ENCODE measurements at places on chromosomes 12 and 14.

DNA sequence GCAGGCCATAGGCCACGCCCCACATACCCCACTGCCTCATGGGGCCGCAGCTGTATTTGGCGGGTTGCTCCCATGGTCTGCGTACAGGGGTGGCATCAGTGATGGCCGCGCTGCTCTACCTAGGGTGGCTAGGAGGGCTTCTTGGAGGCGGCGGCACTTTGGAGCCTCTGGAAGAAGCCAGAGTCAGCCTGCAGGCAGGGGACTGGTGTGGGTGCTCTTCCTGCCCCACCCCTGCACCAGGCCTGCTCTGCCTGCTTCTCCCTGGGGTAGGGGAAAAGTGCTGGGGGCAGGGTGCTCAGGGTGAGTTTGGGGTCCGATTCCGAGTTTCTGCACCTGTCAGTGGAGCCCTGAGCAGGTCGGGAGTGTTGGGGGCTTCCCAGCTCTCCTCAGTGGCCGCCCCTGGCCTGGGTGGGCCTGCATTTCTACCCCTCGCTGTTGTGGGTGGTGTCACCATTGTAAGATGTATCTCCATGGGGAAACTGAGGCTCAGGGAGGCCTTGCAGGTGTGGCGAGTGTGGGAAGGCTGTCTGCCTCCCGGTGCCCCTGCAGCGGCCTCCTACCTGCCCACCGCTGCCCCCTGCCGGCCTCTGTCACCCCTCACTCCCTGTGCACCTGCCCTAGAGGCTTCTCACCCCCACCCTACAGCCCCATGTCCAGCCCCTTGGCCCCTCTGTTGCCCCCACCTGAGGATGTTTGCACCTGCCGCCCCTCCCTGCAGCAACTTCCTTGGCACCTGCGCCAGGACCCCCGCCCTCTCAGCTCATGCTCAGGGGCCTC lies 5.5 kb downstream of the CEP170B start:
- DNase-seq, result no peak

DNA sequence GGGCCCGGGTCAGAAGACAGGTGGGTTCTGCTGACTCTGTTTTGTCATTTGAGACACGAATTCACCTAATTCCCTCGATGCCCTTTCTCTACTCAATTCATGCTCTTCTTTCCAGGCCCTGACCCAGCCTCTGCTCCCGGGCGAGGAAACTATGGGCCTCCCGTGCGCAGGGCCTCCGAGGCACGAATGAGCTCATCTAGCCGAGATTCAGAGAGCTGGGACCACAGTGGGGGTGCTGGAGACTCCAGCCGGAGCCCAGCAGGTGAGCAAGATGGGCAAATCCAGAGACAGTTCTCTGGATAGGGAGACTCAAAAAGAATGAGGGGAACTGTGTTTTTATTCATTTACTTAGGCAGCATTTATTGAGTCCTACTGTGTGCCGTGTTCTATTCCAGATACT lies 37.0 kb upstream of the OAS1 start:
- no peak for DNase-seq

DNA sequence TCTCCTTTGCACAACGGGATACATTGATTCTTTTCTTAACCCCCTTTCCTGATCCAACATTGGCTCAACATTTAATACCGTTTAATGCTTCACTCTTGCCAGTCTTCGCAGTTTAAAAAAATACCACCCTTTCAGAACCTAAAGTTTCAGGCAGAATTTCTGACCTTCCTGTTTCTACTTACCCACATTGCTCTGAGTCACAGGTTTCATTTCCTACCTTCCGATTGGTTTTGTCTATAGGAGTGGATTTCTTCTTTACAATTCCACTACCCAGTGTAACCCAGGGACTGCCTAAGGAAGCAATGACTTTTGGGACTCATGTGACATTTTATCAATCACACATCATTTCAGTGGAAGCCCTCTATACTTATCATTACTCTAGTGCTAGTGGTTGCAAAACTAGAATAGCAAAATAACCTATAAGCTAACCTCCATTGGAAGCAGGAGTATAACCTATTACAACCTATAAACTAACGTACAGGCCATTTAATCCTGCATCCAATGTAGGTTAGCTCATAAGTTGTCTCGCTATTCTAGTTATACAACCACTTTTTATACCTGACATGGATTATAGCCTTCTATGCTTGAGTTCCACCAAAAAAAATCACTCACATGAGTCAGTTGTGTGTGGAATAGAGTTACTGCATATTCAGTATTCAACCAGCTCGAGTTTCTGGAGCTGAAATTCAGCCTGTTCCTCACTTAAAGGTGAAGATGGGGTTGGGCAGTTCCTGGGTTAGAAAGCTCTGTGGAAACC lies 64.9 kb upstream of the KITLG start:
- no peak for DNase-seq

GRCh38 chr12:64825143-64826021 lies 935 bp downstream of the TBC1D30 start:
- no peak for DNase-seq

- DNase-seq, result no peak
These were observed 14.2 kb upstream of the PPP1R1A start for GRCh38 chr12:54602661-54603060.

DNA sequence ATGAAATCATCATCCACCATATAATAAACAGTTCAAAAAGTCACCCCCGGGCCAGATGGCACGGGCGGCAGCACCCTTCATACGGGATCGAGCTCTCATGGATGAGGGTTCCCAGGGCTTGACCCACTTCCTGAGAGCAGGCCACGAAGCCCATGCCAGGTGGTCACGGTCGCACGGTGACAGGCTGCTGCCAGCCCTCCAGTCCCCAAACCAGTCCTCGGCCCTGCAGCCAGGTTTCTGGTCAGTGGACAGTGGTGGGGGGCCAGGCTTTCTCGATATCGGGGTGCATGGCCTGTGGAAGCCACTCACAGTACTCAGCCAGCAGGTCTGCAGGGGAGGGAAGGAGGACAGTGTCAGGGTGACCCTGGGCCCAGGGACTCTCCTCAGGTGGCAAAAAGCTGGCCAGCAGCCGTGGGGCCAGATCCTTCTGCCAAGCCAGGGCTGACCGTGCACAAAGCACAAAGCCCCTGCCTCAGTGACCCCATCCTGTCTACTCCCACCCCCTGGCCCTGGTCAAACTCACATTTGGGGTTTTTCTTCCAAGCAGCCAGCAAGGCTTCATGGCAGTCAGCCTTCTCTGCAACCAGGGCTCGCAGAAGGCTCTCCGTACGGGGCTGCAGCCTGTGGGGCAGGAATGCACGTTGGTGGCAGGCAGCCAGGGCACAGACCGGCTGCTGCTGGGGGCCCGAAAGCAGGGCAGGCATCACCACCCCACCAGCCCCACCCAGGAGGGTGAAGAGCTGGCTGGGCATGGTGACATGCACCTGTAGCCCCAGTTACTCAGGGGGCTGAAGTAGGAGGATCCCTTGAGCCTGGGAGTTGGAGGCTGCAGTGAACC lies 33.3 kb upstream of the UBC start:
- DNase-seq, result no peak
